ENCODE measurements at places on chromosomes 3 and 15. TPM values are rescaled to one million over a fixed set of nuclear protein-coding genes. Genes with fewer than 3 reads are reported as not detected.

CCR4 gene
- 12.1 TPM for total RNA-seq

MON1A gene
- 11.3 TPM for total RNA-seq

STXBP5L gene
- total RNA-seq, result not detected

TF gene
- total RNA-seq, result 0.78 TPM

TMC3 gene
- not detected for total RNA-seq

CAND2 gene
- 0.62 TPM for total RNA-seq

CD276 gene
- 2.0 TPM for total RNA-seq

OXTR gene
- total RNA-seq, result 2.7 TPM

HIGD2B gene
- 0.26 TPM for total RNA-seq

SCG3 gene
- total RNA-seq, result not detected

CPNE9 gene
- total RNA-seq, result not detected

FBXW12 gene
- not detected for total RNA-seq

TUSC7 gene
- total RNA-seq, result not detected

AMIGO3 gene
- 1.0 TPM for total RNA-seq

BNIP2 gene
- total RNA-seq, result 66.3 TPM

MLF1 gene
- total RNA-seq, result 0.86 TPM

CPN2 gene
- total RNA-seq, result not detected

FBLN2 gene
- not detected for total RNA-seq

TBC1D21 gene
- not detected for total RNA-seq

ZNF662 gene
- total RNA-seq, result 0.42 TPM

SI gene
- not detected for total RNA-seq

ST3GAL6 gene
- total RNA-seq, result not detected

TTC23 gene
- total RNA-seq, result 3.6 TPM

UBAP1L gene
- 5.7 TPM for total RNA-seq

MYH15 gene
- 0.14 TPM for total RNA-seq

CCDC51 gene
- 23.3 TPM for total RNA-seq

XCR1 gene
- total RNA-seq, result not detected

PFKFB4 gene
- 11.1 TPM for total RNA-seq

B3GALNT1 gene
- total RNA-seq, result 11.3 TPM

UBE3A gene
- 122 TPM for total RNA-seq

GOLGA6A gene
- total RNA-seq, result not detected

SH2D7 gene
- total RNA-seq, result not detected

ZMAT3 gene
- total RNA-seq, result 17.4 TPM

NANOGP8 gene
- total RNA-seq, result not detected

WDR49 gene
- total RNA-seq, result not detected

HDC gene
- total RNA-seq, result not detected

SCG5 gene
- total RNA-seq, result 3.8 TPM

Measured in natural killer cell treated with Interleukin-12 subunit alpha and Interleukin-12 subunit beta and Interleukin-15 and Interleukin-18, amount 100 ng/mL, for 72 hours (primary cell).